ENCODE measurements at places on chromosomes 1 and 21. TPM values are rescaled to one million over a fixed set of nuclear protein-coding genes. Genes with fewer than 3 reads are reported as not detected.

The ZBTB37 gene
- total RNA-seq: 19.1 TPM

The PODN gene
- total RNA-seq: 8.1 TPM

- no peaks in the 10 kb centered on the region for H3K4me1 ChIP-seq
- DNase-seq: no peak
- no peaks in the 10 kb centered on the region for H3K27me3 ChIP-seq
- H3K4me3 ChIP-seq: no peak overlapping the region
- H3K36me3 ChIP-seq: no peaks in the 10 kb centered on the region
- H3K27ac ChIP-seq: no peak overlapping the region
Observed at GRCh38 chr1:10187026-10187334, 23.4 kb upstream of the KIF1B start.

- H3K4me3 ChIP-seq: no peak overlapping the region
- peaks cover 9% of the 10 kb centered on the region for H3K4me1 ChIP-seq
- DNase-seq: no peak
- H3K36me3 ChIP-seq: no peaks in the 10 kb centered on the region
- no peak overlapping the region for H3K27ac ChIP-seq
- no peaks in the 10 kb centered on the region for H3K27me3 ChIP-seq
Observed at GRCh38 chr1:5995871-5996630, 3.8 kb upstream of the NPHP4 start.

- H3K27ac ChIP-seq: no peak overlapping the region
- no peak overlapping the region for H3K4me3 ChIP-seq
- no peaks in the 10 kb centered on the region for H3K36me3 ChIP-seq
- DNase-seq: no peak
- no peaks in the 10 kb centered on the region for H3K27me3 ChIP-seq
Observed at GRCh38 chr1:214438530-214438929, 112.9 kb downstream of the PTPN14 start.

DNA sequence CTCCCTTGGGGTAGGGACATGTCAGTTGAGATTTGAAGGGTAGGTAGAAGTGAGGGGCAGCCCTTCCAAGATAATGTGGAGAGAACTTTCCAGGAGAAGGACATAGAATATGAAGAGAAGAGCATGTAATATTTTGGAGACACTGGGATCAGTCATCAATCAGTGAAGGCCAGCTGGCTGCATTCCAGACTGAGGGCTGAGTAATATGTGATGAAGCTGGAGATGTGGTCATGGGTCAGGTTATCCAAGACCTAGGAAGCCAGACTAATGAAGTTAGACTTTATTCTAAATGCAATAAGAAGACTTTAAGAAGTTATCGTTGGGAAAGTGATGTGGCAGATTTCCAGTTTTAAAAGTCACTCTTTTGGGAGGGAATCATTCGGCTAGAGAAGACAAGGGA, 262.0 kb downstream of the HMCN1 start:
- no peaks in the 10 kb centered on the region for H3K27me3 ChIP-seq
- H3K36me3 ChIP-seq: no peaks in the 10 kb centered on the region
- DNase-seq: no peak
- no peak overlapping the region for H3K27ac ChIP-seq
- H3K4me1 ChIP-seq: no peaks in the 10 kb centered on the region
- H3K4me3 ChIP-seq: no peak overlapping the region

GRCh38 chr21:45383615-45384201, 21.3 kb upstream of the COL18A1 start:
- no peaks in the 10 kb centered on the region for H3K27me3 ChIP-seq
- no peak overlapping the region for H3K4me3 ChIP-seq
- H3K4me1 ChIP-seq: peaks cover 5% of the 10 kb centered on the region
- DNase-seq: no peak
- H3K27ac ChIP-seq: no peak overlapping the region

GRCh38 chr1:24302209-24302611, 16.9 kb upstream of the GRHL3 start:
- H3K27ac ChIP-seq: no peak overlapping the region
- DNase-seq: no peak
- no peaks in the 10 kb centered on the region for H3K36me3 ChIP-seq

Data from kidney (tissue), 22 donors.